ENCODE measurements at places on chromosomes 2 and 18.

- DNase-seq: no peak
Observed at GRCh38 chr18:48752928-48753327, 197.8 kb downstream of the SMAD7 start.

DNA sequence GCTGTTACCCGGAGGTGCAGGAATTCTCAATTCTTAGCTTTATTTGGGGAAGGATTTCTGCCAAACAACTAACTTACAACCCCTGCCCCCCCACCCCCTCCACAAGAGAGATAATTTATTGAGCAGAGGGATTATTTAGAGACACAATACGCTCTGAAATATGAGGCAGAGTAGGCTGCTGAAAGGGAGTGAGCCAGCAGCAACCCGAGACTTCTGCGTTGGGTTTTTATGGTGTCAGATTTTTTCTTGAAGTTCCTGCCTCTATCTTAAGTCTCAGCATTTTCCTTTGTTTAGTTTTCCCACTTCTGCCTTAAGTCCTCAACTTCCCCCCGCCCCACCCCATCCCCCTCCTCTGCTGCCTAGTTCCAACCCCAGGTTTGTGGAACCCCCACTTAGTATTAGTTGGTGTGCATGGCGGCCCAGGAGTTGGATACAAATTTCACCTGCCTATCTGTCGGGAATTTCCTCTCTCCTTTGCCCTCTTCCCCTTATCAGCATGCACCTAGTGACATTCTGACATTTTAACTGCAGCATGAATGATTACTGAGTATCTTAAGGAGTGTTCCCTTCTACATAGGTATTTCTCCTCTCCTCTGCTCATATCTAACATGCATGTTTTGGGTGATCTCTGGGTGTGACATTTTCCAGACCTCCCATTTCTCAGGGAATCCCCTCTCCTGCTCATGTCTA, 1635.9 kb upstream of the LRRTM1 start:
- DNase-seq: no peak

GRCh38 chr2:220980966-220981675, 591.0 kb downstream of the EPHA4 start:
- no peak for DNase-seq

DNA sequence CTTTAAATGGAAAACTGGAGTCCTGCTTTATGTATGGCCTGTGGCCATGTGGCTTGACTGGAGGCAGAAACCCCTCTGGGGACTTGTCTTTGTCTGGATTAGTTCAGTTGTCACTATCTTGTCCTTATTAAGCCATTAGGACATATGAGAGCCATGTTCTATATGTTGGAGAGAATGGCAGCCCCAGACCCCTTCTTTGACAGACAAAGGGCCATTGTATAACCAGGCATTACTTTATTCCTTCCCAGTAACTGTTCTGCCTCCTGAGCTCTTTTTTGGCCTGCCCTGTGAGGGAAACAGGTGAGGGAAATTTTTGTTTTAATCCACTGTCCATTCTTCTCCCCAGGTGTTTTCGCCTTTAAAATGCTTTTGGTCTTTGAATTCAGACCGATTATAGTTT, 43.3 kb downstream of the FSHR start:
- DNase-seq: no peak

DNA sequence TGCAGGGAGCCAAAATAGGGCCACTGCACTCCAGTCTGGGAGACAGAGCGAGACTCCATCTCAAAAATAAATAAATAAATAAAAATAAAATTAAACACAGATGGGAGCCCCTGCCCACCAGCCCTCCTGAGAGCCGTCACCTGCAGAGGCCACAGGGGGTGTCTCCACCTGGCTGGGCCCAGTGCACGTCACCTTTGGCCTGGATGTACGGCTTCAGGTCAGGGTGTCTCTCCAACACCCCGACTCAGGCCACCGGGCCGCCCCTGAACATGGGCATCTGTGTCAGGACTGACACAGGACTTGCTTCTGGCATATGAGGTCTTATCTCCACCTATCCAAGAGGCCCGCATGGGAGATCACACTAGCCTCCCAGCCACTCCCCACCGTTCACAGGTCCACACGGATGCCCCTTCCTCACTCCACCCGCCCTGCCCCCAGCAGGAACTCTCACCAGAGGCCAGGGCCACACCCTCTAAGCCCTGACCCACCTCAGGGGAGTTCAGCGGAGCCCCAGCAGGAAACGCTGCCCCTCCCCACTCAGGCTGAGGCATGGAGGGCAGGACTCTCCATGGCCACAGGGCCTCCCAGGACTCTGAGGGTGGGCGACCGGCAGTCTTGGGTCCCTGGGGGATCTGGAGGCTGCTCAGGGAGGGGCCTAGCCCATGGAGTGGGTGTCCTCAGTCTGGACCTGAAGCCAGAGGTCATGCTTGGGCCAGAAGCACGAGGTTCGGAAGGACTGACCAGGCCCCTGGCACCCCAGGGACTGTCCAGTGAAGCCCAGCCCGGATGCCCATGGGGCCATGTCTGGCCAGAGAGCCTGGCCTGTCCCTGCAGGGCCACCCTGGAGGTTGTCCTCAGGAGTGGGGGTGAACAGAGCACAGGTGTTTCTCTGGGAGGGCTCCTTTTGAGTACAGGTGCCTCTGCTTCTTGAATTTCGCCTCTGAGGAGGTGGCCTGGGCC, 1.6 kb upstream of the CROCC2 start:
- no peak for DNase-seq

- DNase-seq: no peak
Observed at GRCh38 chr2:153812632-153813031, 59.1 kb upstream of the GALNT13 start.

DNA sequence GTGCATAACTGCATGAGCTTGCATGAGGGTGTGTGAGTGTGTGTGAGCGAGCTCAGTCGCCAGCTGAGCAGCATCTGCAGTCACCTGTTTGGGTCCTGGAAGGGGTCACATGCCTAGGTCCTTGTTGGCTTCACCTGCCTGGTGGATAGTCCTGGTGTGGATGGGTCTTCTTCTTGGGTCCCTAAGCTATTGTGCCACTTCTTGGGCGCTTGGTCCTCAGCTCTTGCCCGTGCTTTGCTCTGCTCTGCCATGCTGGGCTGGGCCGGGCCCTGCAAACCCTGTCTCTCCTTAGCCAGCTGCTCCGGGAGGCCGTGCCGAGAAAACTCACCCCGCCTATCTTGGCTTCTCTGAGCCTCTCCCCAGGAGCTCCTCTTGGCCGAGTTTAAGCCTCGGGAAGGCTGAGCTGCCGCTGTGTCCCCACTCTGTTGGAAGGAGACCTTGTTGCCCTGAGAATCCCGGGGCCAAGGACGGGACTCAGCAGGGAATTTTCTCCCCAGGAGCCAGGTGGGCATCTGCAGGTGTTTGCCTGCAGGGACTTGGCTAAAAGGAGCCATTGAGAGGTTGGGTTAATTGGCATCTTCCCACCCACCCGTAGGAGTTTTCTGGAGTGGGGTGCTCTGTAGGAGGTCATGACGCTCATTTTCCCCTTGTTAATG, 300.8 kb downstream of the NDUFA10 start:
- DNase-seq: no peak

DNA sequence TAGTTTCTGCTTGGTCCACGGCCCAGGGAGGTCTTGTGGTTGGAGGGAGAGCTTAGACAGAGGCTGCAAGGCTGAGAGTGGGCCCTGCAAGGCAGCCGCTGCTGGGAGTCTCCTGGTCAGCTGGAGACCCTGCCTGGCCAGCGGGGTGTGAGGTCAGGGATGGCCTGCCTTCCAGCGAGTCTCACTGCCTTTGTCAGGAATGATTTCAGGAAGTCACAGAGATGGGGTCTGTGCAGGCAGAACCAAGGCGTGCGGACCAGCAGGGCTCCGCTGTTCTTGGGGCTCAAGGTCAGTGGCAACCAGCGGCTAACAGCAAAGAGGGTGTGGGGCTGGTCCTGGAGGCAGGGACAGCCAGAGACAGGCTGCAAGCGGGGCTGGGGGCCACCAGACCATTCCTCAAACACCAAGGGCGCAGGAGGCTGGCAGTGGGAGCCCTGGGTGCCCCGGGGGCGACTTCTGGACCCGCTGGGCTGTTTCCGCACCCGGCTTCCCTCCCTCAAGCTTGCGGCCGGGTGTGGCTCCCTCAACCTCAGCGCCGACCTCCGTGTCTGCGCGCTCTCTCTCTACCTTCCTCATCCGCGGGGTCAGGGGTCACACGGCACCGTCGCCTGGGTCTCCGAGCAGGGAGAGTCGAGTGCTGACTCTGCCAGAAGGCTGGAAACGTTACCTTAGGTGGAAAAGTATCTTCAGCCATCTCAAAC, 124.5 kb upstream of the CTDP1 start:
- no peak for DNase-seq

- peak; percentile 91 for DNase-seq
Observed at GRCh38 chr2:196750977-196751631, 48.4 kb downstream of the GTF3C3 start.

GRCh38 chr2:18891600-18892345, 302.4 kb upstream of the NT5C1B start:
- no peak for DNase-seq

GRCh38 chr2:212136216-212136795, 402.3 kb downstream of the ERBB4 start:
- peak; percentile 15 for DNase-seq

GRCh38 chr2:58019229-58019628, 27.4 kb upstream of the VRK2 start:
- peak; percentile 19 for DNase-seq

GRCh38 chr18:74060579-74060978, 87.1 kb downstream of the FBXO15 start:
- DNase-seq: no peak

- DNase-seq: no peak
Observed at GRCh38 chr2:237440819-237441281, 26.9 kb upstream of the COL6A3 start.

GRCh38 chr18:27447451-27447881, 262.4 kb upstream of the CHST9 start:
- no peak for DNase-seq

DNA sequence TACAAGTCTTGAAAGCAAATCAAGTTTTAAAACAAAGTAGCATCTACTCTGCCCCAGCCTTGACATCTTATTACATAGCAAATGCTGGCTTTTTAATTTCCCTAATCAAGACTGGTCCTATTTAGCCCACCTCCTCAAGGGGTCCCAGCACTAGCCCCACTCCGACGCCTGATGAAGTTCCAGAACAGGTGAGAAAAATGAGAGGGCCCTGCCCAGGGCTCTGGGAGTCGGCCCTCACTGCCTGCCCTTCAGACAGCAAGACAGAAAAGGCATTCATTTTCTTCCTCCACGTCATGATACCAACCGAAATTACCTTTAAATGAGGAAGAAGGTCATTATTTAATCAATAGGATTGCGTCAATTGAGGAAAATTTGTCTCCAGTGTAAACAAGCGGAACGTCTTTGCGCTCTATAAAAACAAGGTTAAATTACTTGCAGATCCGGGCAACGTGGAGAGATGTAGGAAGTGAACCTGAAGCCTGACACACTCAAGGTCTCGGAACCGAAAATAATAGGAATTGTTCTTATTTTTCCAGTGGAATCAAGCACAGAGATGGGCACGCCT, 170.6 kb upstream of the PKDCC start:
- DNase-seq: no peak

- peak; percentile 48 for DNase-seq
Observed at GRCh38 chr2:9473985-9474360, 378 bp upstream of the IAH1 start.

- DNase-seq: no peak
Observed at GRCh38 chr2:133726973-133727372, 158.7 kb upstream of the NCKAP5 start.

DNA sequence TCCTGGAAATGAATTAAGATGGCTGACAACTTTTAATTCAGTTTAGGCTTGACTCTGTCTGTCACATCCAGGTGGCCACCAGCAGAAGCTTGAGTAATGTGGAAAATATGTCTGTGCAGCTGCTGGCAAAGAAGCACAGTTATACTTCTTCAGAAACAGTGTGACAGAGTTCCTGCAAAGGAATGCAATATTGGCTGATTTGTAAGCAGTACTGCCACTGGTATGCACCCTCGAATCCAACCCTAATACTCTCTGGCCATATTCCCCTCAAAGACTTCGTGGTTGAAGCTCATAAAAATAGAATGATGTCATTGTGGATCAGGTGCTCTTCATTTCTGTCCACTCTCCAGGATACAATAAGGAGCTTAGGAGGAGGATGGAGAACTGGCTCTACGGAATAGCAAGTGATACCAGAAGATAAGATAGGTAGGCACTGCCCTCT, 86.2 kb downstream of the METTL8 start:
- peak; percentile 93 for DNase-seq

DNA sequence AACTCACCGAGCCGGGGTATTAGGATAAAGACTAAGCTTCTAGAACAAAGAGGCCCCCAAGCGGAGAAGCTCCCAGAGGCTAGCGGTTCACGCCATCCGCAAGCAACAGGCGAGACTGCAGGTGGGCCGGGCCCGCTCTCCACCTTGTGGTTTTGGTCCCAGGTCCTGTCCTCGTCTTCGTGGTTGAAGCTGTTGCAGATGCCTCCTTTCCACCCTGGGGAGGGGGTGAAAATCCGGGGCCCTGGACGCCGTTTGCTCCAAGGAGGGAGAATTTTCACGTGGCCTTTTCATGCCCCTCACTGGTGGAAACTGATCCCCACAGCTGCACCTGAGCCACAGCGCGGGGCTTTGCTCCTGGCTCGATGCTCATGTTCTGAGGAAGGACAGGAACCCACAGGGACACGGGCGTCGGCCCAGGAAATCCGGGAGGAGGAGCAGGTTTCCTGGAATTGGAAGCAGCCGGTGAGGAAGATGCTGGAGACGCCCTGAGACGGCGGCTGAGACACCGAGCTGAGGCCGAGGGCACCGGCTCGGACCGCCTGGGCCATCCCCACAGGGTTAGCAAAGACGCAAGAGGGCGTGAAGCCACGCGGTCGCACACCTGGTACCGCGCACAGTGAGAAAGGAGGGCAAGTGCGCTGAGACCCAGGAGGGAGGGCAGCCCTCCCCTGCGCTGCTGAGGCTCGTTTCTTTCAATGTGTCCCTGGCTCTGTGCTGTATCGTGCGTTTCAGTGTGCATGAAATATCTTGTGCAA, 54.7 kb upstream of the SALL3 start:
- no peak for DNase-seq

DNA sequence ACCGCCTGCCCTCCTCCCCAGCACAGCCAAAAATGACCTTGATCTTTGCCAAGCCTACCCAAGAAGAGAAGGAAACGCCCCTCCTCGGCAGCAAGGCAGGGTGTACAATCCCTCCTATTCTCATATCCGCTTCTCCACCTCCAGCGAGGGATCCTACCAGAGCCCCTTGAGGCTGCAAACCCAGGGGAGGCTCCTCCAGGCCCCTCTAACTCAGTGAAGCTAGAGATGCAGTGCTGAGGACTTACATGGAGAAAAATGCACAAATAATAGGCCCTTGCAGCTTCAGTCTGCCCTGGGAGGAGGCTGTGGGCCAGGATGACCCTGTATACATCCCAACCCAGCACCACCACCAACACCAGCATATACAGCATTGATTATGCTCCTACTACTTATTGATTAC, 46.9 kb upstream of the POMC start:
- no peak for DNase-seq

DNA sequence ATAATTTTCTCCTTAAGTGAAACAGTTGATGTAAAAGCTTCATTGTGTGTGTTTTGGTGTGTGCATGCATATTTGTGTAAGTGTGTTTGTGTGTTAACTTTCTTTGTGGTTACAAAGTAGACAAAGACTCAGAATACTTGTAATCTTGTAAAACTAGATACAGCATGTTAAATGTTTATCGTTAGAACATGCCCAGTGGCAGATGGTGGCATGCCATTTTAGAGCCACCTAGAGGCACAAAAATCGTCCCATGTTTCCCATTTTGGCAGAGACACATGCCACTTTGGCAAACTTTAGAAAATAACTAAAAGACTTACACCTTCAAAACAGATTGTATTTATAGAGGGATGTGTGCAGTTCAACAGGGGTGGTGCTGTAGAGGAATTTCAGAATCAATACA, 224.1 kb downstream of the LRP1B start:
- no peak for DNase-seq

Data from choroid plexus epithelial cell (primary cell).